ENCODE measurements at places on chromosomes 16 and 17.

DNA sequence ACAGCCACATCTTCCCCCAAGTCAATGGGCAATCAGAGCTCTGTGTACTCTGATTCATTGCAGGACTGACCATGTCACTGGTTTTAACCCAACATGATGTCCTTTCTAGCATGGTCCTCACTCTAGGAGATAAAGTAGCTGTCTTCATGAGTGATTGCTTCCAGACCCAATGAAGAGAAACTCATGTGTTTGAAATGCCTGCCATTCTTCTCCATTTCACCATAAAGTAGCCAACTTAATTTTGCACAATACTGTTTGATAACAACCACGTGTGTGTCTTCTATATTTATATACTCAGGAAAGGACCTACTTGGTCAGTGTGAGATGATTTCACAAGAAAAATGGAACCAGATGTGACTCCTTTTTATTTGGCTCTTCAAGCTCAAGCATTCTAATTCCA is 172.5 kb downstream of the AXIN2 start:
- DNase-seq: no peak

GRCh38 chr17:32100971-32101631 is 41.2 kb upstream of the RHOT1 start:
- DNase-seq: no peak

- DNase-seq: no peak
Measured at GRCh38 chr16:70651524-70651923, 5.2 kb downstream of the IL34 start.

DNA sequence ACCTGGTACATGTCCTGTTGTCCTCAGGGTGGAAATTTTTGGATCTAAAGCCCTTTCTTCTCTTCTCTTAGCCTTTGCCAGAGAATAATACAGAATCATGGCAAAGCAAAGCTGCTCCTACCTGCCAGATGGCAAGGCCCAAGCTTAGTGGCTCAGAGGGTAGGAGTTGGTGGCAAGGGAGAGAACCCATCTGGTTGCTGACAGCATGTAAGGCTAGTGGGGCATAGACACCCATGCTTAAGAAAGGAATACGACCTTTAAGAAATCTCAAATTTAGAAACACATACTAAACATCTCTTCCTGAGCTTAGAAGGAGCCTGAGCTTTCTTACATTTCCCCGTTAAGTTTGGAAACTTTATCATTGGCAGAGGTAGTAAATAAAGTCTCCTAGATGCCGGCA is 395.0 kb upstream of the SOX9 start:
- no peak for DNase-seq

DNA sequence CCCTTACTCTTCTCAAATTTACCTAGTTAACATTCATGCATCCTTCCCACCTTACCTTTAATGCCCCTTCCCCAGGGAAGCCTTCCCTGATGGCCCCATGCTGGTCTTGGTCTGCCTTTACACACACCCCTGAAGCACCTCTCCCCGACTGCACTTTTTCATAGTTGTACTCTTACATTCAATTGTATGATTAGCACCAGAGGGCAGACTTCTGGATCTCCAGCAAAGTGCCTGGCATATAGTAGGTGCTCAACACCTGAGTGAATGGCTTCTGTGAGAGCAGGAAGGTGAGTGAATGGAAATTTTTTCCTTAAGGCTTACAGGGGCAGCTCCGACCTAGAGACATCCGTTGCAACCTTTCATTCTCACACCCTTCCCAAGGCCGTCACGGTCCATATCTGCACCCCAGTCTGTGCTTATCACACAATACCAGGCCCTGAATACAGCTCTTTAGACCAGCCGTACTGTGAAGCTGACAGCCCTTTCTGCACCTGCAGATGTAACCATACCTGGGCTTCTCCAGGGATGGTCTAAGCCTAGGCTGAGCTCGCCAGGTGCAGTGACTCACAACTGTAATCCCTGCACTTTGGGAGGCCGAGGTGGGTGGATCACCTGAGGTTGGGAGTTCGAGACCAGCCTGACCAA is 4.4 kb downstream of the PGAP3 start:
- no peak for DNase-seq

- DNase-seq: peak; percentile 60
Measured at GRCh38 chr16:50210266-50211038, 55.9 kb upstream of the ADCY7 start.

DNA sequence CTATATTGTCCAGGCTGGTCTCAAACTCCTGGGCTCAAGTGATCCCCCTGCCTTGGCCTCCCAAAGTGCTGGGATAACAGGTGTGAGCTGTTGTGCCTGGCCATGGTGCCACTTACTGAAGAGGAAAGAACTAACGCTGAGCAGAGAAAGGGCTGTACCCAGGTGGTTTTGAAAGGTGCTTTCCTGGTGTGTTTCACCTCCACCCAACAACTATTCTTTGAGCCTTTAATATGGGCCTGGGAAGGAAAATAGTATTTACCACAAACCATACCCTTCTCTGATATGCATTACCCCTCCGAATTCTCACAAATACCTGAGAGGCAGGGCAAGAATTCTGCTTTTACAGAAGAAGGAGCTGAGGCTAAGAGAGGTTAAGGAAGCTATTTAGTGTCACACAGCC is 24.8 kb downstream of the KPNA2 start:
- DNase-seq: no peak

- DNase-seq: no peak
Measured at GRCh38 chr17:59417452-59417851, 86.0 kb downstream of the YPEL2 start.

DNA sequence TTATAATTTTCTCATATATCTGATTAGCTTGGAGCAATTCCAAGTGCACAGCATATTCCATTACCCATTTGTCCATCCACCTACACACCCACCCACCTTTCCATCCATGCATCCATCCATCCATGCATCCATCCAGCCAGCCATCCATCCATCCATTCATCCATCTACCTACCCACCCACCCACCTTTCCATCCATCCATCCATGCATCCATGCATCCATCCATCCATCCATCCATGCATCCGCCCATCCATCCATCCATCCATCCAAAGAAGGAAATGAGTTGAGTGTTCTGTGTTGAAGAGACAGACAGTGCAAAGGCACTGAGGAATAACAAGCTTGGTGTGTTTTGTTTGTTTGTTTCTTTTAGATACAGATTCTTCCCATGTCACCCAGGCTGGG is 78.7 kb upstream of the FAM20A start:
- DNase-seq: no peak
